ENCODE measurements at places on chromosomes 3 and 15.

DNA sequence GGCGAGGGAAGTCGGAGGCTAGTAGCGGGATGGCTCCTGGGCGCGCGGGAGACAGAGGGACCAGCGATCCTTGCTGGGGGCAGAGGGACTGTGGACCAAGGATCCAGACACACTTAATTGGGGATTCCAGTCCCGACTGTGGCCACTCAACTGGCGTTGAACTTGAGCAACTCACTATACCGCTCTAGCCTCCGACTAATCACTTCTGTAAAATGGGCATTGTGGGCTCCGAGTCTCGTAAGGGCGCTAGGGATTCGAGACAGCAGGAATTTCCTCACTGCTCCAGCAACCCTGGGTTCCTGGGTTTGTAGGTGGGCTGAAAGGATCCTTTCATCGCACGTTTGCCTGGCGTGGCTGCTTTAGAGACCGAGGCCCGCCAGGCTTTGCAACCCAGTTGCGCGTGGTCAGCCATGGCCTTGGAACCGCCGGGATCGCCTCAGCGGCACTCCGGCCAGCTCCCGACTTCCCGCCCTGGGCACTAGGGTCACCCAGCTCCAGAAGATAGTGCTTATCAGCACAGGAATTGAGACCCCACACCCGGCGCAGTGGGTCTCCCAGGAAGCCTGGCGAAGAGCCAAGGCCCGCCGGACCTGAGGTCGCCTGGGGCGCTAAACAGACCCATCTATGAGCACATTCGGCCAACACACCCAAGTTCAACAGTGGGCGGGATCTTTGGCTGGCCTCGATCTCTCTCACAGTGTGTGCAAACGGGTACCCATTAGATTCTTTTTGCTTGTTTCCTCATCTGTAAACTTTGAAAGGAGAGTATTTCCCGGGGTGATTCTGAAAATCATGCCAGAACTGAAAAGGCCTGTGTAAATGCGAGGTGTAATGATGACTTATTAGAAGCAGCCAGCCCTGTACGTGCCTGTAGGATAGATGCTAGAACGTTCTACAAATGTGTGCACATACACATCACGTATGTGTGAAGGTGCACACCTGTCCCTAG lies 9.9 kb downstream of the FOXL2 start:
- no peak for DNase-seq

DNA sequence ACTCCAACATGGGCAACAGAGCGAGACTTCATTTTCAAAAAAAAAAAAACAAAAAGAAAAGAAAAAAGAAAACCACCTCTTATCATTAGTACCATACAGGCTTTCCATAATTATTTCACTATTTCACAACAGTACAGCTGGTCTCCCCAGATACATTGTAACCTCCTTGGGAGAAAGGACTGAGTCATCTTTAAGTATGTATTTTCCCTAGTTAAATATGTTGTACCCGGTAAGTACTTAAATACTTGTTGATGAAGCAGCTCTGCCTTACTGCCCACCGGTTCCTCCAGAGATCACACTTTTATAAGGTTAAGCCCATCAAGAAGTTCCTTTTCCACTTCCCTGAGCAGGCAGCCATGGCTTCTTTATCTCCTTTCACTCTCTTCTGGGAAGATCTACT lies 789.5 kb upstream of the CFAP20DC start:
- DNase-seq: no peak

DNA sequence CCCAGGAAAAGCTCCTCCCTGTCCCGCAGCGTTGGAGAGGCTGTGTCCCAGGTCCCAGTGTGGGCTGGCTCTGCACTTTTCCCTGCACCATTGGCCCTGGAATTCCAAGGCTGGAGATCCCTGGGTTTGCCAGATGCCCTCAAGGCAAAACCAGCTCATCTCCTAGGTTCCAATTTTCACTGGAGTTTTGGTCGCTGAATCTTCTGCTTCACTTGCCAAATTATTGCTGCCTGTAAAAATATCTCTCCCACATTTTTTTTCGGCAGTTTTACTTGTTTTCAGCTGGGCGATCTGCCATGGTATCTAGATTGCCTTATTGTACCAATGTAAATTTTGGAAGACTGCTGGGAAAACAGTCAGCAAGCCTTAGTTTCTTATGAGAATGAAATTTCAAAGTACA lies 150.9 kb upstream of the ATP10A start:
- DNase-seq: no peak

DNA sequence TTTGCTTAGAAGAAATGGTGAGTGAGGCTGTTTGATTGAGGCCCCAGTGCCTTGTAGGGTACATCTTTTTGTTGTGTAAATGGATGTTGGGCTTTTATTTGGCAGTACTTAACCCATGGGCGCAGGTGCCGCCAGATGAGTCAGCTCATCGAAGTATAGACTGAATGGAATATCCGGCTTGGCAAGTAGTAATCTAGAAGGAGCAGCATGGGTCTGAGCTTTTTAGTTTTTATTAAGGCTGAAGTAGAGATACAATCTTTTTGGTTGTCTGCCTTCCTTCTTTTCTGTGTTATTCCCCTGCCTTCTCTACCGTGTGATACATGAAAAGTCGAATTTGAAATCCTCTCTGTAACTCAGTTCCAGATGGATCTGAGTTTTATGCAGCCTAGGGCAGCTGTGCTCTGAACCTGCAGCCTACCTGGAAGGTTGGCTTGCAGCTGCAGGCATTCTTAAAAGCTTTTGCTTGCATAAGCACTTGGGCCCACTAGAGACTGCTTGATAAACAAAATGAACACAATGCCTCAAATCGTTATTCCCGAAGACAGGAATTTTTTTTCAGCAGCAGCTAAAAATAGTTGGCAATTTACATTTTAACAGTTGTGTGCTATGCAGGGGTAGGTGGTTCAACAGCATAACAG lies 177.5 kb upstream of the CGNL1 start:
- DNase-seq: no peak

DNA sequence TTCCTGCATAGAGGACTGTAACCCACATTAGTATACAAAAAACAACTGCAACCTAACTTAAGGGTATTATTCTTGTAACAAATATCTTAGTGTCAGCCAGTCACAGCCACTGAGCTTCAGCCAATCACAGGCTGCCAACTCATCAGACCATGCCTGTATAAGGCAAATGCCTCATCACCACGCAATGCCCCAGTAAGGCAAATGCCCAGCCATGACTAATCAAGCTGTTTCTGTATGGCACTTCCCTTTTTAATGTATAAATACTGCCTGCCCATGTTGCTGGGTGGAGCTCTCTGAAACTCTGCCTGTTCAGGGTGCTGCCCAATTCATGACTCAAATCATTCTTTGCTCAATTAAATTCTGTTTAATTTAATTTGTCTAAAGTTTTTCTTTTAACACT lies 18.4 kb upstream of the GABRA5 start:
- DNase-seq: no peak

DNA sequence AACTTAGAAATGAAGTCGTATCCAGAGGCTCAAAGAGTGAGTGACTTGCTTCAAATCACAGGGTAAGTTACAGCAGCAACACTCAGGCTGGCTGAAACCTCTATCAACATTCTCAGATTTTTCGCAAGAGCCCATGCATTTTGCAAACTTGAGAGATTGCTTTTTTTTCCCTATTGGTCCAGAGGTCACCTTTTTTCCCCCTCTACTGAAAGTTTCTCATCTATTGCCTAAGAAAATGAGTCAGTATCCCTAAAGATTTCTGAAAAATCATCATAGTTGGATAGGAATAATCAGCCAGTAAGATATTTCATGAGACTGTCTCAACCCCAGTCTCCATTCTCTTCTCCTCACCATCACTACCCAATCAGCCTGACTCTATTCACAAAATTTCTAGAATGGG lies 410.6 kb downstream of the FOXP1 start:
- DNase-seq: no peak

GRCh38 chr3:114333923-114334240 lies 40.1 kb downstream of the TIGIT start:
- DNase-seq: no peak

DNA sequence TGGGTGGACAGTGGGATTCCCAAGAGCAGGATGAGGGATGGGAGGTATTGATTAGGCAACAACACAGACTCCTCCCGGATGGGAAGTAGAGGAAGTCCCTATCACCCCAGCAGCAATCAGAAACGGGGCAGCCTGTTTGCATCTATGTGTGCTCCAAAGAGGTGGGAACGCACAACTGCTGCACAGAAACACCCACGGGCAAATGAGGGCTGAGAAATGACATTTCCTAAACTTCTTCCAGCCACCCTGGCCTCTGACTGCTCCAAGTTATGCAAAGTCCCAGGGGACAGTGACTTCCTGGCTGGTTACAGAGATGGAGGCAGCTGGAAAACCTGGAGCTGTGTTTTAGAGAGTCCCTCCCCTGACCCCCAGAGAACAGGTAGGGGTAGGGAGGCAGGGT lies 42.6 kb downstream of the HCN4 start:
- no peak for DNase-seq
